Stimulated activated CD8-positive, alpha-beta memory T cell treated with anti-CD3 and anti-CD28 coated beads, Interleukin-4, amount 100 ng/mL, for 4 hours (primary cell): ENCODE measurements at places on chromosomes 1 and 21.

DNA sequence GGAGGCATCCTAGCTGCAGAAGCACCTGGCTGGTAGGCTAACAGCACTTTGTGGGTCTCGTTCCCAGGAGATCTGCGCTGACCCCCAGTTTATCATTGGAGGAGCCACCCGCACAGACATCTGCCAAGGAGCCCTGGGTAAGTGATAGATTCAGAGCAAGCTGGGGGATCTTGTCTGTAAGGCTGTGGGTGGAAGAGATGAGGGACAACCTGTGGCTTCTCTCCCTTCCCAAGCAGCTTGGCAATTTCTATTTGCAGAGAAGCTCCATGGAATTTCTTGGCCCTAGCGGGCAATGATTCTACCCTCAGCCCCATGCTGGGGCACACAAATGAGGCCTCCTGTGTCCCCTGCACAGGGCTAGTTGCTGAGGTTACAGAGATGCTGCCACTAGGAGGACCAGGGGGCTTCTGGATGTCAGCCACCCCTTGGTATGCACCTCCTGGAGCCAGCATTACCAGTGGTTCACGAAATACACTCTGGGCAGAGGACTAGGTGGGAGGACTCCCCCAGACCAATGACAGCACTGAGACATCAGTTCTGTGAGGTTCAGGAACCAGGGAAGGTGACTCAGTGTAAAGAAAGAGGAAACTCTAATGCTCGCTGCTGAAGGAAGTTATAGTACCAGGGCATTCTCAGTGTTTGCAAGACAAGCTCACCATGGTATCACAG is 5.5 kb downstream of the CAPN2 start:
- no peak for DNase-seq

DNA sequence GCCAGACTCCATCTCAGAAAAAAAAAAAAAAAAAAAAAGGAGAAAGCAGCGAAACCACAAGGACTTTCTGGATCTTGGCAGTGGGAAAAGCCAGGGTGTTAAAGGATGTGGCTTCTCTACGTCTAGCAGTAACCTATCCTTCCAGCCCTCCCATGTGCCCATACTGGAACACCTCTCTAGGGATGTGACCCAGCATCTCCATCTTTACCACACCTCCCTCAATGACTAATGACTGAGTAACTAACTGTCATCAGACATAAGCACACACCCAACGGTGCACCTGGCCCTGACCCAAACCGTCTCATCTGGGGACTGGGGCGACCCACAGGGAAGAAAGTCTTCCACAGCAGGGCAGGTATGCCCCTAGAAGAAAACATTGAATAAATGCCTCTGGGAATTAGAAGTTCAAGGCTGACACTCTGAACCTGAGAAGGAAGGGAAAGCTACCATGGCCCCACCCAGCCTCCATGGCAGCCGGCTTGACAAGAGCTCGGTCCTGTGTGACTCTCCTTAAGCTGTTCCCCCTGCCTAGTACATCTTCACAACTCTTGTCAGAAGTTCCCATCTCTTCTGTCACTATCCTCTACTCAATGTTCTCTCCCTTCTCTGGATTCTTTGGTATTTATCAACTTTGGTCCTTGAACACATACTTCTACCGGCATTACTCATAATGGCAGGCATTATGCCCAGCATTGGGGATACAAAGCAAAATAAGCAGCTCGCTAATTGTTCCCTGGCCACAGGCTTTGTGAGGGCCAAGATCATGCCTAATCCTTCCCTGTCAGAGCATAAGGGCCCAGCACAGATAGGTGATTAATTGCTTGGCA is 14.8 kb upstream of the PAQR6 start:
- no peak for DNase-seq

- DNase-seq = no peak
Measured at GRCh38 chr21:37407719-37408420, 41.3 kb downstream of the DYRK1A start.

DNA sequence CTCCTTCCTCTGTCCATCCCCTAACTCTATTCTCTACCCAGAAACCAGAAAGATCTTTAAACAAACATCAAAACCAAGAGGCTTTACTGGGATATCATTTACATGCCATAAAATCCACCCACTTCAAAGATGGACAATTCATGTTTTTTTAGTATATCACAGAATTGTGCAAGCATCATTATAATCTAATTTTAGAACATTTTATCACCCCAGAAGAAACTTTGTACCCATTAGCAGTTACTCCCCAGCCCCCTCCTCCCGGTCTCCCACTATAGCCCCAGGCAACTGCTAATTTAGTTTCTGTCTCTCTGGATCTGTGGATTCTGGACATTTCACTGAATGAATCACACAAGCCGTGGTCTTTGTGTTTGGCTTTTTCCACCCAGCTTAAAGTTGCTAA is 4.8 kb upstream of the SELENON start:
- no peak for DNase-seq

- DNase-seq = no peak
Measured at GRCh38 chr1:220156620-220157146, 62.8 kb downstream of the IARS2 start.

DNA sequence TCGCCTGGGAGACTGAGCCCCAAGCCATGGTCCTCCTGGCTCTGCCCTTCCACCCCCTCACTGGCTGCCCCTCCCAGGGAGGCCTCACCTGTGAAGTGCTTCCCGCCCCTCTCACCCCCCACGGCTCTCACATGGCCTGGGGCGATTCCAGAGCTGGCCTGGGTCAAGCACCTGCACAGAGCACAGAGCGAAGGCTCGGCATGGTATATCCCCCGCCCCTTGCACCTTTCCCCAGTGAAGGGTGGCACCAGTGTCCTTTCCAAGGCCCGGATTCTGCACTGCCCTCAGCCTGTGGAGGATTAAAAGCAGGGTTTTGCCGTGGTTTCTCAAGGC is 1.1 kb upstream of the AJAP1 start:
- no peak for DNase-seq

DNA sequence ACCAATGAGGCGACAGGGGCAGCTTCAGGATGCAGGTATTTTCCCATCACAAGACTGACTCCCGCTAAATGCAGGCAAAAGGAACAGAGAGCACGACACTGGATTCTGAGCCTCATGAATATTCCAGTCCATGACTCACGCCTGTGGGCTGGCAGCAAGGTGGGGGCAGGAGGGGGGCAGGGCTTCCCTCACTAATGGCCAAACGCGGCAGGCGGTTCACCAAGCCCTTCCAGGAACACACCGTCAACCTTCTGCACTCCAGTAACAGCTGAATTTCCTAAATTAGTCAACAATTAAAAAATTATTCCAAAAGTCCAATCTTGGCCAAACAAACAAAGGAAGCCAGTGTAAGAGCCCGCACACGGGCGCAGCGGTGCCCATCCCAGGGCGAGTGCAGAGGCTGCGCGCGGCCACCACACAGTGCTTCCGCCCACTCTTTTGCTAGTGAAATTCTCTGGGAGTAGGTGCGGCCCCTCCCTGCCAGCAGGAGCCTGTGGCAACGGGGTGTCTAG is 12.5 kb upstream of the GPR153 start:
- DNase-seq = no peak

DNA sequence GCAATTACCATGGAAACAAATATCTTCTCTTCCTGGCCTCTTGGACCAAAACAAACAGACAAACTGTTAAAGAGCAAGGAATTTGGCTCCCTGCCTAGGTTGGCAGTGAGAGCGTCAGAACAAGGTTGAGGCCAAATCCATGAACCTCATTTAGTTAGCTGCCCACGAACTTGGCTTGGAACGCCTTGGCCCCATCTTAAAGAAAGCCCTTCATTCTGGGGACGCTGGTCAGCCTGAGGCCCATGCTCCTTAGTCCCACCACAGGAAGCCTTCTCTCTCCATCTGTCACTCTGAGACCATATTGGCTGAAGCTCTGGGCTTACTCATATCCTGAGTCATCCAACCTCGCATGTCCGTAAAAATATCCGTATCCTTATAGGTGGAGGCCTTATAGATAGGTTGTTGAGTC is 62.4 kb upstream of the DIRAS3 start:
- no peak for DNase-seq
